Activated CD8-positive, alpha-beta T cell treated with anti-CD3 and anti-CD28 coated beads for 36 hours (primary cell): ENCODE measurements at places on chromosomes 16 and 17.

- DNase-seq = no peak
These were observed 1.3 kb downstream of the MKS1 start for GRCh38 chr17:58217766-58218165.

- DNase-seq = peak; percentile 41
These were observed 106.3 kb upstream of the HSBP1 start for GRCh38 chr16:83701494-83701893.

- DNase-seq = peak; percentile 77
These were observed 7.5 kb downstream of the NFE2L1 start for GRCh38 chr17:48055531-48056245.

- DNase-seq = peak; percentile 83
These were observed 136.9 kb downstream of the KCNJ12 start for GRCh38 chr17:21513012-21513570.

- no peak for DNase-seq
These were observed 110.7 kb downstream of the LITAF start for GRCh38 chr16:11475896-11476630.

DNA sequence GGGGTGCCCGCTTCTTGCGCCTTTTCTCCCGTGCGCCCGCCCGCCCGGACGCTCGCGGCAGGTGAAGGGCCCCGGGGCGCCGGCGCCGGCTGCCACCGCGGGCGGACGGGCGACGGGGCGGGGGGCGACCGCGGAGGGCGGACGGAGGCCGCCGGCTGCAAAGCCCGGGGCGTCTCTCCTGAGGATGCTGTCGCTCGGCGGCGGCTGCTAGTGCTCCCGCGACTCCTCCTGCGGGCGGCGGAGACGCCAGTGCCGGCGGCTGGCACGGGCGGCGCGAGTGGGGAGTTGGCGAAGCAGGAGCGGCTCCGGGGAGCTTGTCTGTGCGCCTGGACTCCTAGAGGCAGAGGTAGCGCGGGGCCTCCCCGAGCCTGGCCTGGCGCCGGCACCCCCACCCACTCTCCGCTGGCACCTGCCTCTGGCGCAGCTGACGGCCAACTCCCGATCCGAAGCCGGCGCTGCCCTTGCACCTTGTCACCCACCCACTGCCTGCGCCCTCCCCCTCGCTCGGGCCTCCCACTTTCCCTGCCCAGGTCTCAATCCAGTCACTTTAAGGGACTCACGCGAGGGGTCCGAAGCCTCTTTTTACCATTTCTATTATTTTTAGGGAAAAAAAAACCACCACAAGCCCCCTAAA is at the start of gene FAM20A:
TSS of gene FAM20A (minus strand) at position 437 of the 634 bp plus-strand sequence. CDS start 701 bp downstream, outside the sequence.
- DNase-seq = peak; percentile 20

- DNase-seq = no peak
These were observed 315.1 kb upstream of the EEF2KMT start for GRCh38 chr16:5412731-5413130.

DNA sequence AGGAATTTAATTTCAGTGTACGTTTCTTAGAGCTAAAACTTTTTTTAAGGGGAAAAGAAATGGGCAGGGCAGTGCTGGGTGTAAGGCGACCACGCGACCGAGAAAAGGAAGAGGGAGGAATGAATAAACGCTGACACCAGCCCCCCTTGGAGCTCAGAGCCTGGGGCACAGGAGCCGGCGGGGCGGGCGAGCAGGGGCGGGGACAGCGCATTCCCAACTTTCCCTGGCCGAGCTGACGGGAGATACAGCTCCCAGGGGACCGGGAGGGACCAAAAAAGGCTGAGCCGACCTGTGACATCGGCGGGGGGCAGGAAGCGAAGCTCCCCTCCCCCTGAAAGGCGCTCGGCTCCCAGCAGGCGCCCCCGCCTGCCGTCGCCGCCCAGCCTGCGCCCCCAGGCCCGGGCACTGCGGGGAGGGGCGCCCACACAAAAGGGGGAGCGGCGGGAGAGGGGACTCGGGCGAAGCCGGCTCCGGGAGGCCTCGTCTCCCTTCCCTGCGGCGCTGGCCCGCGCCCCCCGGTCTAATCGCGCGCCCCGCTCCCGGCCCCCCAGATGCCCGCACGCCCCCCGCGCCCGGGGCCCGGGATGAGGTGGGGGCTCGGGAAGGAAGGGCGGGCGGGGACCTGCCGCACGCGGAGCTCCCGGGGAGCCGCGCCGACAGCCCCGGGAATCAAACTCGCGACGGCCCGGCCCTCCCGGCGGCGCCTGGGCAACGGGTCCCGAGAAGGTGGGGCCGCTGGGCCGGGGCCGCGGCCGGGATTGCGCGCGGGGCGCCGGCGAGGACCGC is 622 bp downstream of the CUEDC1 start:
- no peak for DNase-seq

- no peak for DNase-seq
These were observed 573 bp downstream of the CHST6 start for GRCh38 chr16:75494661-75495075.
